ENCODE measurements at places on chromosomes 12 and 14.

GRCh38 chr12:118355843-118356242 lies 16.9 kb downstream of the TAOK3 start:
- no peak for DNase-seq

- no peak for DNase-seq
These were observed 3.7 kb upstream of the AQP6 start for GRCh38 chr12:49969027-49969426.

DNA sequence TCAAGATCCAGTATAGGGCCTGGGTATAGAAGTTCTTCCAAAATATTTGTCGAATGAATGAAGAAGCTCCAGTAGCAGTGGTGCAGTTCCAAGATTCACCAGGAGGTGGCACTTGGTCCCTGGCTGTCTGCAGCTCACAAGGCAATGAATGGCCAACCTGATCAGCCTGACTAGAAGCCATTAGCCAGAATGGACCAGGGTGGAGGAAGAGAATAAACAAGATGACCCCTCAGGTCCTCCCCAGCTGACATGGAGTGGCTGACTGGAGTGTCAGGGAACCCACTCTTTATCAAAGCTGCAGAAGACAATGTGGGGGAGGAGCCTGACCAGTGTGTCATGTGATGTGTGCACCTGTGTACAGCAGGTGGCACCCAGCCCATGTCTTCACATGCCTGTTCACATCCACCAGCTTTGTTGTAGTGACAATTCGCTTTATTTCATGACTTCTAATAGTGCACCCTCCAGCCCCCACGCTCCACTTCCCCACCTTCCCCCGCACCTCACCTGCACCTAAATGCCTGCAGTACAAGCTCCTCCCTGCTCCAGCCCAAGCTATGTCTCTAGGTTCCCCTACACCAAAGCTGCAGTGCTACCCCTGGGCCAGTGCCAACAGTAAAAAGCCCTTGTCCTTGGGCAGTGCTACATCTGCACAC lies 3.0 kb downstream of the LTBP2 start:
- DNase-seq, result peak; percentile 69

DNA sequence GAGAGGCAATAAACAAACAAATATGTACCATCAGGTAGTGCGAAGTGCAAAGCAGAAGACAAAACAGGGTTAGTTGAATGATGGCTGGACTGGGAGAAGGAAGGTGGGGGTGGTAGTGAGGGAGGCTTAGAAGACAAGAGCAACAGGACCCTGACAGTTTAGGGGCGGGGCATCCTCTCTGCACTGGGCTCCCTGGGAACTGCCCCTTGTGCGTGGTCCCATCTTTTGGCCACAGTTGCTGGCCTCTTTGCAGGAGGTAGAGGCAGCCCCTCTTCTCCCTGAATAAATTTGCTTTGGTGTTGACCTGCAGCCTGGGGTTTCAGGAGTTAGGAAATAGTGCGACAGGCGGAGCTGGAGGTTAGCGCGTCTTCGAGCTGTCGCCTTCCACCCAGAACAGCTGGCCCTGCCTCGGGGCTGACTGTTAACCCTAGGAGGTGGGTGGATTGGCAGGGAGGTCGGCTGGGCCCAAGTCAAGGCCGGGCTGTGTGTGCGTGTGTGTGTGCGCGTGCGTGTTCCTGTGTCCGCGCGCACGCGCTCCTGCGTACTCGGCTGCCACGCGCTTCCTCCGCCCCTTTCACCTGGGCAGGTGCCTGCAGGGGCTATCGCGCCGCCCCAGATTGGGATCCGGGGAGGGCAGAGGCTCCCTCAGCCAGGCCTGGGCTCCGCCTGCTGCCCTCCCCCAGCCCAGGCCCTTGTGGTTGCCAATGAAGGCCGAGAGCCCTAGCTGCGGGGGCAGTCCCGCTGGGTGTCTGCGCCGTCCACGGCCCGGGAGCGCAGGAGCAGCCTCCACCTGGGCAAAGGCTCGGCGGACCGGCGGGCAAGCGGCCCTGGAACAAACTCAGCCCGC lies 180.8 kb downstream of the ADCK1 start:
- DNase-seq, result no peak

DNA sequence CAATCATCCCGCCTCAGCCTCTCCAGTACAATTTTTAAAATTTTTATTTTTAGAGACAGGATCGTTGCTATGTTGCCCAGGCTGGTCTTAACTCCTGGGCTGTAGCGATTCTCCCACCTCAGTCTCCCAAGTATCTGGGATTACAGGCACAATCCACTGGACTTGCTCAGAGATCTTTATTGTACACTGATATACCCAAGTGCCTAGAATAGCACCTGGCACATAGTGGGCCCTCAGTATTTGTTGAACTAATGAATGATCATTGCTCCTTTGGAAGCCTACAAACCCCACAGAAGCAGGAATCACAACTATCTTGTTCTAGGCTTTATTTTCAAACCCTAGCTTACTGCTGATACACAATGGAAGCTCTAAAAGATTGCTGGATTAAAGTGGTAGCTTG lies 1.9 kb upstream of the PNN start:
- DNase-seq, result no peak

All from COR-L47 (cell line).